ENCODE measurements at places on chromosomes 5 and 9.
A peak's percentile ranks its signal among the peaks of the same experiment; 100 is the strongest.

GRCh38 chr9:71628247-71628646 is 140.1 kb downstream of the CEMIP2 start:
- DNase-seq = no peak

- DNase-seq = no peak
Observed at GRCh38 chr9:83572524-83572923, 34.3 kb upstream of the FRMD3 start.

- no peak for DNase-seq
Observed at GRCh38 chr5:616484-617039, 4.4 kb downstream of the CEP72 start.

DNA sequence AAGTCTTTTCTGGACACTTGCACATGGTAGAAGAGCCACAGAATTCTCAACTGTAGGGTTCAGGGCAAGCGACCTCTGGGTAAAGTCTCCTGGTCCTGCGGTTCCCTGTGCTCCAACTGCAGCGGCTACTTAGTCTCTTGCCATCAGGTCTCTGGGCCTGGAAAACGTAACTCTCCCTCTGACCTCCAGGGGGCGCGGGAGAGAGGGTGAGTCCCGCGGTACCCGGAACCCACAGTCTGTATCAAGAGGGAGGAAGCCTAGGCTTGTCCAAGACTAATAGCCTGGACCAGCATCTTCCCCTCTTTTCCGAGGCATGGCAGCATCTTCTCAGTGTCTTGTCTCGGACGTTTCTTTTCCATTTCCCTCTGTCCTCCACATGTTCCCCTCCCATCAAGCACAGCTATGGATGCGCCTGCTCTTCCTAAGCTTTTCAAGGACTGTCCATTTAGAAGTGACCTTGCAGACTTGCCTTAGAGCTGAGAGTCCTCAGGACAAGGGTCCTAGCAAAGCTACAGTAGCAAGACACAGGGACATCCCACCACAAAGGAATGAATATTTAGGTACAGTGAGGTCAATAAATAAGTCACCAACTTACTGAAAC is 59.3 kb downstream of the FSTL4 start:
- no peak for DNase-seq

DNA sequence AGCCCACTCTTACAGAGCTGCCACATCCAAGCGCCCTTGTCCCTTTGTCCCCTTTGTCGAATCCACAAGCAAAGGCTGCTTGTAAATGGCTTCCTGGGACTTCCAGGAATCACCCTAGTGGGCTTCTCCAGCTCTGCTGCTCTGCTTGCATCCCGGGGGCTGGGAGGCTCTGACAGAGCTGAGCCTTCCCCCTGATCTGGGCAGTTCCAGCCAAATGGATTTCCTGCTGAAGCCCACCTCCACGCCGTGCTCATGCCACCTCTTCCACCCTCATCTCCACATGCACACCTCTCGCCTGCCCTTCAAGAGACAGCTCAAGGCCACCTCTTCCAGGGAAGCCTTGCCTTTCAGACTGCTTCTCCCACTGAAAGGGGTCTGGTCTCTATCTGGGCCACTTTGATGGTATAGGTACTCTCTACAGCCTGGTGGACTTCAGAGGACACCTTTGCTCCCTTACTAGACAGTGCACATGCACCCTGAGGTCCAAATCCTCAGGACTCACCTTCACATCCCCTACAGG is 106.2 kb downstream of the LHFPL2 start:
- DNase-seq = no peak

GRCh38 chr9:99222416-99223270 is 561 bp downstream of the SEC61B start:
- DNase-seq = no peak

DNA sequence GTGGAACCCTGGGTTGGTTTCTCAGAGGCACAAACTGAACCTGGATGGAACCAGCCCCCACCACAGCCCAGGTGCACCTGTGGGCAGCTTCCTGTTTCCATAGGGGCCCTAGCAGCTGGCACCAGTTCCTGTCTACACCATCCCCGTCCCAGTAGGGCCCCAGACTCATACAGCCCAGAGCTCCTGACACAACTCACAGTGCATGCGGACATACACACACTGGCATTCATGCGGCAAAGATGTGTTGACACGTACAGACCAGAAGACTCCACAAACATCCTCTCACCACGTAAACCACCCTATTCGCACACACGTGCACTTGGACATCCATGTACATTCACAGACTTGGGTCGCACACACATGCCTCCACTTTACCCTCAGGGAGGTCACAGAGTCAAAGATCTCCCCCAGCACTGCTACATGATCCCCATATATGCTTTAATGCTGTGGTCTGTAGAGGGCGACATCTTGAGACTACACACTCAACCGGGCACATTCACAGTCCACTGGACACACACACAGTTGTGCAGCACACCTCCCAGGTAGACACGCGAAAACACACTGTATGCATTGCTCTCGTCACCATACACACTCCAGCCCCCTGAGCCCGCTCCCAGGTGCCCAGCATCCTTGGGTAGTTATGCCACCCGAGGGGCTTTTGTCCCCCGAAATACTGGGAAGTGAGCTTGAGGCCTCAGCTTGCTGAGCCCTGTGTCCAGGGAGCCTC is 22.4 kb downstream of the CXXC5 start:
- DNase-seq = no peak

- DNase-seq = peak; percentile 85
Observed at GRCh38 chr9:95316794-95317118, 753 bp downstream of the FANCC start.

DNA sequence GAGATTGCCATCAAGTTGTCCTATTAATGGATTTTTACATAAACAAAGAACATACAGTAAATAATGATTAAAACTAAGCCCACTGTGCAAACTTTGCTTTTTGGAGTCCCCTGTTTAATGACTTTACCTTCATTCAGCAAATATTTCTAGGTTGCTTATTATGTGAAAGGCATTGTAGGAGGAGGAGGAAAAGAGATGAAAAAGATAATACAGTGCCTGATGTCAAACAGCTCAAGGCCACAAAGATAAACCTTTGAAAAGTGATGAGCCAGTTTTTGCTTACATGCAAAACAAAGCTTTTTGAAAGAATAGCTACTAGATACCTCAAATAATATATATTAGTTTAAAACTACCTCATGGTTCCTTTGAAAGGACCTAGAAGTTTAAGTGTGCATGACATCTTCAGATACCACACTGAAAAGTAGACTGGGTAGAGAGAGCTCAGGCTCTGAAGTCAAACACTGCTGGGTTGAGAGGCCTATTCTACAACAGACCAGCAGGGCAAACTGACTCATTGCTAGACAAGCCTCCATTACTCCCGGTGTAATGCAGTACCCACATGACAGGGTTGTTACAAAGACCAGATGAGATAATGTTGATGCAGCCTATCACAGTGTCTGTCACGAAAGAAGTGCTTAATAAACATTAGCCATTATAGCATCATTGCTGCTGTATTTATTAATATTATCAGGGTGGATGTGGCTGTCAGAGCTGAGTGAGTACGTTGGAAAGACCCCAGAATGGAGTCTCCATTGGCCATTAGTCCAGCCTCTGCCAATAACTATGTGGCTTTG is 11.8 kb downstream of the DEPDC1B start:
- DNase-seq = no peak

GRCh38 chr5:55800924-55801323 is 50.2 kb upstream of the IL31RA start:
- no peak for DNase-seq

GRCh38 chr9:109225629-109226028 is 58.6 kb upstream of the FRRS1L start:
- DNase-seq = no peak

DNA sequence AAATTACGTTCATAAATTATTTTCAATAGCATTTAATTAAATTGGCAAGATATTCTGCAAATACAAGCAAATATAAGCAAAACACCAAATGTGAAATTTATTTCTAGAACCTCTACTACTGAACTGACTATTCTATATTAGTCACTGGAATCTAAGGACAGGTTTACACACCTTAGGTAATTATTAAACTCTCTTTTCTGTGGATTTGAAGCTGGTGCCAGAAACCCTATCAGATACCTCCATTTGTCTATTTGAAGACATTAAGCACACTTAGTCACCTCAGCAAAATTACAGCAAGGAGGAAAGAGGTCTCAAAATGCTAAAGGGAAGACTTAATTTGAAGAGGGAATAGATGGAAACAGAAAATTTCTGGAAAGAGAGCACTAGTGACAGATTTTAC is 83.4 kb downstream of the CPLANE1 start:
- no peak for DNase-seq

DNA sequence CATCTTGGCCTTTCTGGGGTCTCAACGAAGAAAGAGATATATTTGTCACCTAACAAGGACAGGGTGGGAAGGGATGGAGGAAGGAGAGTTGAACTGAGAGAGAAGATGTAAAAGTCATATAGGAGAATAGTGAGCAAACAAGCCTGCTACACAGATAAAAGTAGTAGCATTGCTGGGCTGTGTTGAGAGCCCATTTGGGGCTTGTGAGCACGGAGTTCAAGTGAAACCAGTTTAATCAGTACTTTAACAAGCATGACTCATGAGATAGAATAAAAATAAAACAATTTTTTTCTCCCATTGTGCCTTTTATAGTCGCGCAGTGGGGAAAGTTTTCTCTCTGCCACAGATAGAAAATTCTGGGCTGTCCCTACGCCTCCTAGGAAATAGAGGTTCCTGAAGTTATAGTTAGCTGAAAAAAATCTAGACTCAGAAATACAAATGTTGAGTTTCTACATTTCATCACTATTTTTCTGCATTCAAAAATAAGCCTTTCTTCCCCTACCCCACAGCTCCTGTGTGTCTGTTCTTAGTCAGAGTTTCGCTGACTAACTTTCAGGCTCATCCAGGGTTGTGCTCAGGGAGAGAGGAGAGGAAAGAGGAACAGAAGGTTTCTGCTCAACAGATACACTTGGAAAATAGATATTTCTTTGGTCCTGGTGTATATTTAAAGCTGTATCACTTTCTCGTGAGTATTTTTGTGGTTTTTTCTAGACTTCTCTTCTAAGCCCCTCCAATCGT is 395.8 kb upstream of the ADAMTSL1 start:
- no peak for DNase-seq

DNA sequence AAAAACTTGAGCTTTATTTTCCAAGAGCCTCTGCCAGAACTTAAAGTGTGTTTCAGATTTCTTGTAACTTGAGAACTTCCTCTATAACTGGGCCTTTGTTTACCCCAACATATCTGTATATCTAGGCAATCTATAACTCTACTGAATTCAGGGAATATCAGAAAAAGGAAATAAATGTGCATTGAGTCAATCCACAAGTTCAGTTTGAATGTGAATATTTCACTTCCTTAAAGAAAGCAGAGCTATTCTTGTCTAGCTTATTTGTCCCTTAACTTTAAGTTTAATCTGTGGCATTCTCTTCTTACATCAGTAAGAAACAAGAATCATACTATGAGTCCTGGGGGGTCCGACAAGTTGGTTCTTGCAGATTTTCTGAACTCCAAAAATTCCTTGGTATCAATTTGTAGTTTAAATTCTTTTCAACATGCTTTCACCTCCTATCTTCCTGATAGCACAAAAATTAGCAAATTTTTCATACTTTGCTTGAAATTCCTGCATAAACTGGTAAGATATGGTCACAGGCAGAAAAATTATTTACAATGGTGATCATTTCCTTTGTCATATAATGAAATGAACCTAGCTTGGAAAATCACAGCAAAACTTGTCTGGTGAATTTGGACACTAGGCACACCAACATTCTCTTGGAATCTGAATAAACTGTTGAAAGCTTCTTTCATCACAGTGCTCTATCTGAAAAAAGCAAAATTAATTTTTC is 19.8 kb upstream of the ITGA1 start:
- DNase-seq = no peak

DNA sequence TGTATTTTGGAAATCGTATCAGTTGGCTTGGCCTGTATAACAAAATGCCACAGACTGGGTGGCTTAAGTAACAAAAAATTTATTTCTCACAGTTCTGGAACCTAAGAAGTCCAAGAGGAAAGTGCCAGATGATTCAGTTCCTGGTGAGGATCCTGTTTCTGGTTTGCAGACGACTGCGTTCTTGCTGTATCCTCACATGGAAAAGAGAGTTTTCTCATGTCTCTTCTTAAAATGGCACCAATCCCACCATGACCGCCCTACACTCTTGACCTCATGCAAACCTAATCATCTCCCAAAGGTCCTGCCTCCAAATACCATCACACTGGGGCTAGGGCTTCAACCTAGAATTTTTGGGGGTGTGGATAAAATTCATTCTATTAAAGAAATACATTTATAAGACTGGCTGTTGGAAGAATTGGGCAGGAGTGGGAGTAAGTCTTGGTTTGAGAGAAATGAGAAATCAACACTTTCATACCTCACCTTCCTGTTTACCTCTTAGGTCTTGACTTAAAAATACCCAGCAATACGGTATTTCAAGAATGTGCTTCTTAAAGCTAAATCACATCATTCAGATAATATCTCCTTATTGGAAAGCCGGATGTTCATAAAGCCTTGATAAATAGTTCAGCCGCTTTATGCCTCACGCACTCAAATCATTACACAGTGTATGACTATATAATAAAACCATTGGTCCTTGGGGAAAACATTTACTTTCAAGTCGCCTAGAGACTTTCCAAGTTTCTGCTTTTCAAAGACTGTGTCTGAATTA is 28.7 kb downstream of the PTTG1 start:
- no peak for DNase-seq

DNA sequence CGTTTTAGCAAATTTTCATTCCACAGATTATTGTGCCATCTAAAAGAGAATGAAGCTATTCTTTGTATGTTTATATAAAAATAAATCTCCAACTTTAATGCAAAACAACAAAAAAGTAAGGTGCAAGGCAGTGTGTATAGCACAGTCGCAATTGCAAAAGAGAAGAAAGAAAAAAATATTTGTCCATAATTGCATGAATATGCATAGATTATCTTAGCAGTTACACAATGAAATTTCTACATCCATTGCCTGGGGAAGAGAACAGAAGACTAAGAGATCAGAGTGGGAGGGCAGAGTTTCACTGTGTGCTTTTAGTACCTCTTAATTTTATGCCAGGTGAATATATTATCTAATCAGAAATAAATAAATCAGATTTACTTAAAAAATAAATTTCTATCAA is 86.4 kb upstream of the LHFPL2 start:
- no peak for DNase-seq

- DNase-seq = no peak
Observed at GRCh38 chr9:132026932-132027585, 52.6 kb downstream of the MED27 start.

DNA sequence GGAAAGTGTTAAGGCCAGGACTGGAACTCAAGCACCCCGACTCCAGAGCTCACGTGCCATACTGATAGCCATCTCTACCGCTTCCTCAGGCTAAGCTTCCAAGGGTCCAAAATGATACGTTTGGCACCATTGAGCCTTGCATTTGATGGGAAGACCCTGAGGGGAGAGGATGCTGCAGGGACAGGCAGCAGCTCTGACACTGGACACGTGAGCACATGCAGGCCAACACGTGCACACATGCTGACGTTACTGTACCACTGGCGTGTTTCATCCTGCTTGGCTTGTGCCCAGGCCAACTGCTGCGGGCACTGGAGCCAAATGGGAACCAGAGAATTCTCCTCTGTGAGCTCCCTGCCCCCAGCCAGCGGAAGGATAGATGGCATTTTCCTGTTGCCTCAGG is 5.2 kb downstream of the FAT2 start:
- DNase-seq = no peak

GRCh38 chr9:94813379-94813778 is 86.9 kb downstream of the AOPEP start:
- no peak for DNase-seq

- no peak for DNase-seq
Observed at GRCh38 chr5:124705577-124705976, 40.9 kb downstream of the ZNF608 start.

All from left hindlimb (tissue), 1 donor.